NCI-H2081 treated with DMSO at 0.1 percent for 48 hours (cell line): ENCODE measurements at places on chromosomes 16 and 17.

DNA sequence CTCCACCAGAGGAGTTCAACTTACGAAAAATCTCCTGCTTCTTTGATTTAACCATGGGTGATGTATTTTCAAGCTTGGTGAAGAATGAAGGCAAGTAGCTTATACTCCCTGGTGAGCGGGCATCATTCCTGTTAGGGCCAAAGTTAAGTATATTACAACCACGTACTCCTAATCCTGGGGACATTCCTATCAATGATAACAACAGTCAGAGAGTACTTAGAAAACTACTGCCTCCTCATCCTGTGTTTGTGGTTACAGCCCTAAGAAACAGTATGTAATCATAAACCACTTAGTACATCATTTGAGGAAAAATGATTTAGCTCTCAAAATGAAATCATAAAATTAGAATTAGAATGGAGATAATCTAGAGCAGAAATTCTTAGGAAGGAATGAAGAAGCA, 47.3 kb downstream of the TTC19 start:
- no peak for DNase-seq

DNA sequence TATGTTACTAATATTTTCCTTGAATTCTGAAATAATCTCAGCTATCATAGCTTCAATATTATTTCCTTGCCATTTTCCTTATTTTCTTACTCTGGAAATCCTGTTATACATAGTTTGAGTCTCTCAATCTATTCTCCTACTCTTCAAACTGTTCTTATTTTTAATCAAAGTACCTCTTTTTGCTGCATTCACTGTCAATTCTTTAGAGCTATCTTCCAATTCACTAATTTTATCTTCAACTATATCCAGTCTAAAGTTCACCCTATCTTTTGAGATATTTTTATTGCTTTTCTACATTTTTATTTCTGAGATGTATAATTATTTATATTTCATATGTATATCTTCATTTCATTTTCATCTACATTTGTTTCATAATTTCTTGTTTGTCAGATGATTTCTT, 7.3 kb upstream of the XYLT2 start:
- no peak for DNase-seq

DNA sequence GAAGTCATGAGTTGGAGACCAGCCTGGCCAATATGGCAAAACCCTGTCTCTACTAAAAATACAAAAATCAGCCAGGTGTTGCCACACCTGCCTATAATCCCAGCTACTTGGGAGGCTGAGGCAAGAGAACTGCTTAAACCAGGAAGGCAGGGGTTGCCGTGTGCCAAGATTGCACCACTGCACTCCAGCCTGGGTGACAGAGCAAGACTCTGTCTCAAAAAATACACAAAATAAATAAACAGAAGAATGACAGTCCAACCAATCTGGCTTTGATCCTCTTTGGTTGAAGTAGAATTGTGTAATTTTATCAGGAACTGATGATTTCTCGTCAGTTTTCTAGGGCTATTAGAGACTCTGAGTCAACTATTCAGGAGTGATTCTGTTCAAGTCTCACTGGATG, 79.4 kb downstream of the SLC5A11 start:
- DNase-seq: no peak

- DNase-seq: no peak
These were observed 5.3 kb downstream of the NKIRAS2 start for GRCh38 chr17:42025191-42025579.

DNA sequence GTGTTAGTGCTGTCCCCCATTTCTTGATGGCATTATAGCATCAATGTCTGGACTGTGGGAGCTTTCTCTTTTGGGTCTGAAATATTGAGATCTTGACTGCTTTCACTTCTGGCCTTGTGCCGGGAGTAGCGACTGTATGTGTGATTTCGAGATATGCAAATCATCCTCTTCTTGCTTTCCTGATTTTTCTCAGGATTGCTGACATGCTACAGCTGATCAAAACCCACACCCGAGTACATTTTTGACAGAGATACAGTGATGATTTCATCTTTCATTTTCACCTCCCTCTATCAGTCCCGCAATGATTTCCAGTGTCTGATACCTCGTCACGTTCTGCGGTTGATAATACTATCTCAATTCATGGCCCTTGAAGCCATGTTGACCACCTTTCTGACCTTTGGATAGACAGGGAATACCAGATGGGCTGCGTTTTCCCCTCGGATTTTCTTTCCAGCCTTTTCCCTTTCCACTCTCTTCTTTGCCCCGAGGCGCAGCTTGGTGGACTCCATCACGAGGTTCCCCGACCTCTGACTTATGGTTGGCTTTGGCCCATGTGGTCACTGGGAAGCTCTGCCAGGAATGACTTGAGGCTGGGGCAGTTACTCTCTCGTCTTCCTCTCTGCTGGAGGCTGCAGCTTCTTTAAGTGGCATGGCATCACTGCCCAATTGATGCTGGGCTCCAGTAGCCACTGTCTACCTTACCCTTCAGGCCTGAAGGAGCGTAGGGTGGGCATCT, 184.4 kb downstream of the SNX29 start:
- no peak for DNase-seq

GRCh38 chr17:49646391-49647255, 31.3 kb downstream of the SPOP start:
- DNase-seq: no peak

GRCh38 chr16:15775663-15776304, 81.0 kb downstream of the MYH11 start:
- DNase-seq: no peak

DNA sequence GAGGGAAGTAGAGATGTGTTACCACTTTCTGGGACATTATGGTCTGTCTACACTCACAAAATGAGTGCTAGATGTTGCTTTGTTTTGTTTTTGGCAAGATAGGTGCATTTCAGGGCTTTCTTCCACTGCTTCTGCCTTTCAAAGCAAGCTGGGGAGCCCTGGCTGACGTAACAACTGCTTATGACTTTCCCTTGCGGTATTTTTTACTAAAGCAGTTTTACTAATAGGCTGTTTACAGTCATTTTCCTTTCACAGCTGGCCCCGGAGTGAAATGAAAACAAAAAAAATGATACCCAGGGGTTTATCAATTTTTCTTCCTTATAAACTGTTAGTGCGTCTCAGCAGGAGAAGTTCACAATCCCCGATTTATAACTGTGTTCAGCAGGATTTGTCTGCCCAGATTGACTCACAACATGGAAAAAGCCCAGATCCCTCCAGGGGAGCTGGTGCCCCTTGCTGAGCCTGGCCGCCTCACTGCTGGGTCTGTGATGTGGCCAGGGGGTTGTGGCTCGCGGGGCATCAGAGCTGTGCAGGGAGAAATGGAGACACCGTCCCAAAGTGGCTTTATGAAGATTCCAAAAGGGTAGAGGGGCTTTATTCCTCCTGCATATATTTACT, 184.4 kb upstream of the HS3ST3A1 start:
- no peak for DNase-seq

GRCh38 chr16:2095918-2096582, 39.6 kb downstream of the PKD1 start:
- no peak for DNase-seq

DNA sequence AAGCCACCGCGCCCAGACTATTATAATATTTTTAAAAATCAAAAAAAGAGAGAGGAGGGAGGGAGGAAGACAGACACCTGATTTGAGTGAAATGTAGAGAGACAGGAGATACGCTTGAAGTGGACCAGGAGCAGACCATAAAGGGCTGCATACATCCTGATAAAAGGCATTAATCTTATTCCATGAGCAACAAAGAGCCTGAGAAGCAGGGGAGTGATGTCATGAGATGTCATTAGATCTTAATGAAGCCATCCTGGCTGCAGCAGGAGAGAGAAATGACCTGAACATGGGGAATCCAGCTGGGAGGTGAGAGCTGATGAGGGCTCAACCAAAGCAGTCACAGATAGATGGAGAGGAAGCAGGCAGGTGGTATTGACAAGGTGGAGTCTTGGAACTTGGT, 5.2 kb upstream of the HID1 start:
- no peak for DNase-seq

DNA sequence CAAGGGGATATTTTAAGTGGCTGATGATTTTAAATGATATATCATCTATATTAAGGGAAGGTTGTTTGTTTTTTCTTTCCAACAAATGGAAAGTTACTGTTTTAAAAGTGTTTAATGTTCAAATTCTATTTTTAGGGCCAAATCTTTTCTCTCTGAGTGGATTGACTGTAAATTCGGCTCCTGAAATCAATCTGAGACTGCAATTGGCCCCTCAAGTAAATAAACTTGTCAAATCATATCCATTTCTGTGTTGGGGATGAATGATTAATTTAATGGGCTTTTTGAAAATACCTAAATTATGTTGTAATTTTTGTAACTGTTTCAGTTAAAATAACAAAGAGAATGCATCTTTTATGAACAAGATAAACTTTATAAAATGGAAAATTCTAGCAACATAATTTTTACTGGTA, 2.6 kb downstream of the HS3ST3A1 start:
- no peak for DNase-seq

- DNase-seq: no peak
These were observed 214.1 kb upstream of the GOT2 start for GRCh38 chr16:58948244-58948643.

GRCh38 chr17:42629411-42630009, 20.0 kb downstream of the TUBG1 start:
- no peak for DNase-seq
